Neural crest cell (in vitro differentiated cells): ENCODE measurements at places on chromosomes 1 and 21.

GRCh38 chr1:3510136-3510955 is 55.9 kb downstream of the ARHGEF16 start:
- no peak for DNase-seq

DNA sequence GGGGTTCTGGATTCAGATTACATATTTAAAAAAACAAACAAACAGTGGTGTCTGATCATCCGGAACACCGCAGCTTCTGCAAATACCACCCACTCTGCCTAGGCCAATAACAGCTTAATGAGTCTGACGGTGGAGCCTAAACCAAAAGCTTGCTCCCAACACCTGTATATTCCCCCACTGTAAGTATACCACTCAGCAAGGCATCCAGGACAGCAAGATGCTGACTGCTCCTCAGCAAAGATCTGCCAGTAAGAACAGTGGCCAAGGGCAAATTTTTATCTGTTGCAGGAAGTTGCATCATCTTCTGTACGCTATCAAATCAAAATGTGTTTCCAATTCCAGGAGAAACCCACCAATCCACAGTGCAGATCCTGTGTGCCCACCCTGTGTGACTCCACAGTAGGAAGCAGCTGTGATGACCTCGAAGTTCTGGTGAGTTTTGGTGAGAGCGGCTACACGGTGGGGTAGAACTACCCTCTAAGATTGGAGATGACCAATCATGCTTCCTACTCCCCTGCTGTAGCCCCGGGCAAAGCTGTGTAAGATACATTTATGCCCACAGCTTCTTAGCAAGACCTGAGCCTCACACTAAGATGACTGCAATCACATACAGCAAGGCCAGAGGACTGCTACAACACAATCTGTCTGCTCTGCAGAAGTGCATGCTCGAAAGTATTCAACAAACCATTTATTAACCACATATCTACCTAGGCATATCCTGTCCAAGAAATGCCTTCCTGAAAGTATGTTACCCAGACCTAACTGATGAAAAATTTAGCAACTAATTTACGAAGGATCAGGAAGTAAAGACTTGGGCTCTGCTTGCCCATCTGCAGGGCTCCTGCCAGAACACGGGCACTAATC is 30.5 kb downstream of the SIPA1L2 start:
- DNase-seq: no peak

DNA sequence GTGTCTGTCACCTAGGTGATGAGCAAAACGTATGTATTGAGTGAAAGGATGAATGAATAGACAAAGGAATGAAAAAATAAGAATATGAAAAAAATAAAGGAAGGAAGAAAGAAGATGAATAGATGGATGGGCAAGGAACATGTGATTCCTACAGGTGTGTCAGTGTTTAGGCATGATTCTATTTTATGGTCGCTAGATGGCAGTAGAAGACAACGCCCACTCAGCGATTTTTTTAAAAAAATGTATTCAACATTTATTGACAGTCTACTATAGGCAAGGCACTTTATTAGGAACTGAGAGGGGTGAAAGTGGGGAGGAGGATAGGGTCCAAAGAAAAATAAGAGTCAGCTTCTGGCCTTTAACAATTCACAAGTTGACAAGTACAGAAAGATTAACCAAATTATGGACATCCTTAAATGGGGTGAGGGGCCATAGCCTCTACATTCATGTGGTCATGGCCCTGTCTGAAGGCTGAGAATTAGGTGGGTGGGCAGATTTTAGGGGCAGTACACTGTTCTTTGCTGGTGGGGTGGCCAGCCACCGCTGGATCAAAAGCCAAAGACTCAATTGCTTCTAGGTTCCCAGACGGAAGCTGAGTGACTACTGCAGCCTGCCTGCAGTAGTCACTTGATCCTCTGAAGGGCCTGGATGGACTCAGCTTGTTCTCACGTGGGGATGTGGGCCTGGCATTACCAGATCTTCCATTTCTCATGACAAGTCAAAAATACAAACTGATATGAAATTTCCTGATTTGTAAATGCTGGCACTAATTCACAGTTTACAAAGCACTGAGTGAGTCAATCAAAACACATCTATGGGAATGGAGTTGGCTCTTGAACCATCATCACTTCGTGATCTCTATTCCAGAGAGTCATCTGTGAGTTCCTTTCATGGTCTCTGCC is 83.9 kb downstream of the FASLG start:
- DNase-seq: no peak

- DNase-seq: no peak
These were observed 941 bp downstream of the ARNT start for GRCh38 chr1:150875197-150876118.

DNA sequence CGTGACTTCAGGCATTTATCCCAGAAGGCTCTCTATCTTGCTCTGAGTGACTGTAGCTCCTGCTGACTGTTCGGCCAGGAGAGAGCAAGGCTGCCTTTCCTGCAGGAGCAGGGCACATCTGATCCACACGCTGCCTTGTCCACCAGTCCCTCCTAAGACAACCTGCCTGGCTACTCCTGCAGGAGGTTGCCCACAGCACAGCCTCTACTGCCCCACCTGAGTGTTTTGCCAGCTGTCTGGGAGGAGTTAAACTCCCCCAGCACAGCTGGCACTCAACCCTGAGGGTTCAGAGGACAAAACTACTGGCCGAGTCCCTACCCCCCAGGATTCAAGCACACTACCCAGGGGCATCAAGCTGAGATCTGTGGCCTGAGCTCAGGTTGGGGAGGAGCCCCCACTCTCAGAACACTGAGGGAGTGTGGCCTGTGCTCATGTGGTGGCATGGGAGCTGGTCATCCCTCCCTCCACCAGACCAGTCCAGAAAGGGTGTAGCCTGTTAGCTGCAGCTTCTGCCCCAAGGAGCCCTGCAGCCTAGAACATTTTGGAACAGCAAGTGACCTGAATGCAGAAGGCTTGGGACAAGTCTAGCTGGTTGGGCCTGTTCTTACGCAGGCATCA is 237.3 kb downstream of the SLC44A5 start:
- no peak for DNase-seq

DNA sequence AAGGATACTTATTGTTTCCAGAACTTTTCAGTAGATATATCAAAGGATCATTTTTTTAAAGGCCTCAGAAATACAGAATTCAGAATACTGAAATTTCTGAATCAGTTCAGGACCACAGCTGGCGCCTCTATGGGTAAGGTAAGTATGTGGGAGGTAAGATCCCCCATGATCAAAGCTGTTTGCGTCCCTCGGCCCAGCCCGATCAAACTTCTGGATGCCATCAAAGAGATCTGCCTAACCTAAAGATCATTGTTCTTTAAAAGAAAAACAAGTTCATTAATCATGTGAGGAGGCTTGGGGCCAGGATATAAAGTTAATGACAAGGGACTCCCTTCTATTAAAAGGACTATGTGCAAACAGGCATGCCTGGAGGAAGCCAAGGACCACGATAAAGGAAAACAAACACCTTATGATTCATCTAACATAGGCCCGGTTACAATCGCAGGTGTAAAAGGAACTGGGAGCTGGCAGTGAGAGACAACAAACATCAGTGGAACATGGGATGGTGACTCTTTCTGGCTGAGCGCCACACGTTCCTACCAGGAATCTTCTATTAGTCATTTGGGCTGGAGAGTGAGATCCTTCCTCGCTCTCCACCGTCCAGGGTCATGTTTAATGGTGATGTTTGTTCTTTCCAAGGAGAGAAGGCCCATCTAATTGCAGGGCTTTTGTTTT is 2.8 kb upstream of the BACE2 start:
- no peak for DNase-seq

DNA sequence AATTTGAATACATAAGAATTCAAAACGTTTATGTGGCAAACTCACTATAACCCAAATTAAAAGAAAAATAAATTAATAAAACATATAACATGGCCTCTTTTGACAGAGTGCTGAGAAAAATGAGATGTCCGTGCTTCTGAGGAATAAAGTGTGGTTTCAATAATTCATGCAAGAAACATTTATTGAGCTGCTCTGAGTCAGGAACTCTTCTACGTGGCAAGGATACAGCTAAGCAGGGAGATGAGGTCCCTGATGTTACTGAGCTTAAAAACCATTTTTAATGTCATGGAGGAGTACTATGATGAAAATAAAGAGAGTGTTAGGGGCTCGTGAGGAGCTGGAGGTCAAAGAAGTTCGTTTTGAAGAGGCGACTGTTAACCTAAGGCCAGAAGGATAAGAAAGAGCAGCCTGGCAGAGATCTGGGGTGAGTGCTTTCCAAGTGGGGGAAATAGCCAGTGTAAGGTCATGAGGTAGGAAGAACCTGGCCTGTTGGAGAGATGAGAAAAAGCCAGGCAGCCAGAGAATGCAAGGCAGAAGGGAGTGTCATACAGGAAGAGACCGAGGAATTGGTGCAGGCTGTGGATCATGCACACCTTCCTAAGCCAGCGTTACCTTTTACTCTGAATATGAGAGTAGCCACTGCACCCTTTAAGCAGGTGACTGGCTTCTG is 182.2 kb upstream of the DUSP10 start:
- no peak for DNase-seq

- no peak for DNase-seq
These were observed 26.5 kb downstream of the TMEM63A start for GRCh38 chr1:225855503-225856300.

GRCh38 chr1:14479865-14480264 is 118.6 kb upstream of the KAZN start:
- DNase-seq: no peak

DNA sequence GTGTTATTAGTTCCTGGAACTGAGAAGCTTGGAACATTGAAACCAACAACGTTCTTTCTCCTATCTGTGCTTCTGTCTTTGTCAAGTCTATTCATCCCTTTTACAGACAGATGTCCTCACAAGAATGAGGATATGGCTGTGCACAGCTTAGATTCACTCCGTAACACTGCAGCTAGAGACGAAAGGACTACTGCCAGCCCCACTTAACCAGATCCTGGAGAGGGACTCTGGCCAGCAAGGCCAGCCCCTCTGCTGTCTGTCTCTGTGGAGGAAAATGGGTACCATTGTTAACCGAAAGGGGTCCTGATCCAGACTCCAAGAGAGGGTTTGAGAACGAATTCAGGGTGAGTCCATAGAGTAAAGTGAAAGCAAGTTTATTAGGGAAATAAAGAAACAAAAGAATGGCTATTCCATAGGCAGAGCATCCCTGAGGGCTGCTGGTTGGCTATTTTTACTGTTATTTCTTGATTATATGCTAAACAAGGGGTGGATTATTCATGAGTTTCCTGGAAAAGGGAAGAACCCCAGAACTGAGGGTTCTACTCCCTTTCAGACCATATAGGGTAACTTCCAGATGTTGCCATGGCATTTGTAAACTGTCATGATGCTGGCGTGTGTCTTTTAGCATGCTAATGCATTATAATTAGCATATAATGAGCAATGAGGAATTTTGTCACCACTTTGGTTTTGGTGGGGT is 17.4 kb upstream of the USP24 start:
- DNase-seq: no peak
